ENCODE measurements at places on chromosomes 2 and 18.

DNA sequence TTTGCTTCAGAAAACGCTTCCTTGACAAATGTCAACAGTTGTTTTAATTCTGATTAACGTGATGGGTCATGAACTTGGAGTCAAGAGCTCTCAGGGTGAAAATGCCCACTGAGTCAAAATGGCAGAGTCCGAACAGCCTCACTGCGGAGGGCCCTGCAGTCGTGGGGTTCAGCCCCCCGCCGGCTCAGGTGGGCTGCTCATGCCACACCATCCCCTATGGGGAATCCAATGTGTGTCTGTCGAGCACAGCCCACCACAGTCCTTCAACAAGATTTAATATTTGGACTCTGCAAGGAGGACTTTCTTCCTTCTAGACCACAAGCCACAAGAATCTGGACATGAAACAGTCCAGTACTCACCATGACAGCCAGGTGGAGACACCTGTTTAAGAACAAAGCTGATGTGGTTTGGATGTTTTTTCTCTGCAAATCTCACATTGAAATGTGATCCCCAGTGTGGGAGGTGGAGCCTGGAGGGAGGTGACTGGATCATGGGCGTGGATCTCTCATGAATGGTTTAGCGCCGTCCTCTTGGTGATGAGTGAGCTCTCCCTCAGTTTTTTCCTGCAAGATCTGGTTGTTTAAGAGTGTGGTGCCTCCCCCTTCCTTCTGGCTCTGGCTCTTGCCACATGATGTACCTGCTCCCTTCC, 201.0 kb downstream of the NDUFA10 start:
- no peak for DNase-seq

DNA sequence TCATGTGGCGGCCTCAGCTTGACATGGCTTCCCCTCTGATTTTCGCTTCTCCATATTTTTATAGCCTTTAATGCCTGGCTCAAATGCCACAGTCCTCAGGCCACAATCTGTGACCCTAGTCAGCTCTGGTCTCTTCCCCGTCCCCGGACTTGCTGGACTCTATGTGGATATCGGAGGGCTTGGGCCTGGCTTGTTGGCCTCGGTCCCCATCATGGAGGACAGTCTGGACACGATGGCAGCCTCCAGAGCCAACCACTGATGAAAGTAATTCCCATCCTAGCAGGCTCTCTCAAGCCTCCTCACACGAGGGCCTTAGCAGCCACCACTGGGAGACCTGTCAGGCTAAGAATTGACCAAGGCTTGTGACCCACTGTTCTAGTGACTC, 61.6 kb downstream of the LPIN1 start:
- DNase-seq = no peak

GRCh38 chr2:213243189-213244044, 40.8 kb upstream of the SPAG16 start:
- no peak for DNase-seq

GRCh38 chr2:189952536-189953109, 109.9 kb downstream of the MSTN start:
- DNase-seq = no peak

DNA sequence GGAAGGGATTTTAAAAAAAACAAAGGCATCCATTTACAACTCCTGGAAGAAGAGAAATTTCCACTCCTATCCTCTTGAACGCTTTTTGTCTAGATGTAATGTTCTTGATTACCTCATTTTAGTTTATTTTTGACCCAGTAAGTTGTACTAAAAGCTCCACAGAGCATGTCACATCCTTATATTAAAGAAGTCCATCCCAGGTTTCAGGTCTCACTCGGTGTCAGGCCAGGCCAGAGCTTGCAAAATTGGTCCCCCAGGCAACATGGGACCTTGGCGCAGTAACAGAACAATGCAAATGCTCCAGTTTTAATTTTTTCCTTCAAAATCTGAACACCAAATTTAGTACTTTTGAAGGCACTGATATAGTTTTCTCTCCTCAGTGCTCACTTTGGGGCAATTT, 218.4 kb upstream of the REV1 start:
- DNase-seq = no peak

DNA sequence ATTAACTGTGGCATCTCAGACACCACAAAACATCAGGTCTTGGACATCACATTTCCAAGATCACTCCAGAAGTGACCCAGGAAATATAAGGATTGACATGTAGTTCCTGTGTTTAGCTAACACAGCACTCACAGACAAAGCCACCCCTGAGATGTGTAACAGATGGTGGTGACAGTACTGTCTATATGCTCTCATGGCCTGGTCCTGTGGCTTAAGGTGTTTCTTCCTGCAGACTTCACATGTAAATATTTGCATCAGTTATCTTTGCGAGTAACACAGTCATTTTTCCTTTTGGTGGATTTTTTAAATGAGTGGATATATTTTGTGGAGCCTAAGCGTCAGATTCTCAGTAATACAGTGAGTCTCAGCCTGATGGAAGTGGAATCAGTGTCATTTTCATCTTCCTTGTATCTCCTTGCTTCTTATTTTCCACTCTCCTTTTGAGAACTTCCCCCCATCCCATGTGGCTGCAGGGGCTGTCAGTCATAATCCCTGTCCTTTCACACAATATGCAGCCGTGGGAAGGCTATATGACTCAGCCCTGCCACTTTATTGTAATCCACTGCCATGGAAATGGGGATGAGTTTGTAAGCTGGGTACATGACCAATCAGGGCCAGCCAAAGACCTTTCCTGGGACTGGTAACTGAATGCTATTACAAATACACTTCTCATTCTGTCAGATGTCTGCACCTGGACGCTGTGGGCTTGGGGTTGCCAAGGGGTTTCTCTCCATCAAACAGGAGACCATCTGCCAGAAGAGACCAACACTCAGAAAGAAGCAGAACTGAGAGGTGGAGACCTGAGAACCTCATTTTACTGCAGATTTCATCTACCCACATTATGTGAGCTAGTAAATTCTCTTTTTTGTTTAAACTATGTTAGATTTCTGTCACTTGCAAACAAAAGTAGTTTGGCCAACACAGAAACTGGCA, 74.3 kb downstream of the ICOS start:
- no peak for DNase-seq

DNA sequence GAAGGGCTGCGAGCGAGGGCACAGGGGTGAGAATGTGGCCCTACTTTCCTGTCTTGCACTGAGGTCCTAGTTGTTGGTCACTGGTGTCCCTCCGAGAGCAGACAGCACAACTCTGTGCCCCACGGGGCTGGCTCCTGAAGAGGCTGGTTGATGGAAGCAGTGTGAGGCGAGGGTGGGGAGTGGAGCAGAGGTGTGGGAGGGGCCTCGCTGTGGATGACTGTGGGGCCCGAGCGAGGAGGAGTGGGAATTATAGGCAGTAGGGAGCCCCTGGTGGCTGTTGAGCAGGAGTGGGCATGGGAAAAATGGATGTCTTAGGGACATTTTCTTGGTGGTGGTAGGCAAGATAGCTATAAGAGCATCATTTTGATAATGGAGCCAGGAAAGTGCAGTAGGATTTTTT, 660.5 kb upstream of the HS6ST1 start:
- no peak for DNase-seq

DNA sequence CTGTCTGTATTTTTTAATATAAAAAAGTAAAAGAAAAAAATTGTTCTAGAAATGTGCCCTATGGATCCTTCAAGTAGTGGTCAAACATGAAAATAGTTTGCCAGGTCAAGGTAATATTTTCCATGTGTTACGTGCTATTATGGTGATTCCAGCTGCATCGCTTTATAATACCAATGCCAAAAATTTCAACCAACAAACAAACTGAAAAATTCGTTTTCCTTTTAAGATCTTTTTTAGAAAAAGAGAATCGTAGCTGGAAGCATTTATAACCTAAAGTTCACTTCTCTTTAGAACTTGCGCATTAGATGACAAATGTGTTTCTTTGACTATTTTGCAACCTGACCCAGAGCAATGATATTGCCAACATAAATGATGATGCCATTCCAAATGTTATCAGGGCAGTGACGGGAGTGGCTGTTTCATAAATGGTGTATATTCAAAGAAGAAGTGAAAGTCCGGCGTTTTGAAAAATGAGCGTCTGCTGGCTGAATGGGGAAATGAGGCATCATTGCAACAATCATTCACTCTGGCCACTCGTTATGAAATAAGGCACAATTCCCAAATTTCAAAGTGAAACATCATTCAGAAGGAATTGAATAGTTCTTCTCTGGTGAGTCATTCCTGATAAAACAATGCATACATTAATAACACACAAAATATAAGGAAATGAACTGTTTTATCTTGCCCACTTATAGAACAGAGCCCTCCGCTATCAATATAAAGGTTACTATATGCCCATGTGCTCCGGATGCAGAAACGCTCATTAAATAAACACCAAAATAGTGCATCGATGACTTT, 297.4 kb downstream of the TGIF1 start:
- no peak for DNase-seq

DNA sequence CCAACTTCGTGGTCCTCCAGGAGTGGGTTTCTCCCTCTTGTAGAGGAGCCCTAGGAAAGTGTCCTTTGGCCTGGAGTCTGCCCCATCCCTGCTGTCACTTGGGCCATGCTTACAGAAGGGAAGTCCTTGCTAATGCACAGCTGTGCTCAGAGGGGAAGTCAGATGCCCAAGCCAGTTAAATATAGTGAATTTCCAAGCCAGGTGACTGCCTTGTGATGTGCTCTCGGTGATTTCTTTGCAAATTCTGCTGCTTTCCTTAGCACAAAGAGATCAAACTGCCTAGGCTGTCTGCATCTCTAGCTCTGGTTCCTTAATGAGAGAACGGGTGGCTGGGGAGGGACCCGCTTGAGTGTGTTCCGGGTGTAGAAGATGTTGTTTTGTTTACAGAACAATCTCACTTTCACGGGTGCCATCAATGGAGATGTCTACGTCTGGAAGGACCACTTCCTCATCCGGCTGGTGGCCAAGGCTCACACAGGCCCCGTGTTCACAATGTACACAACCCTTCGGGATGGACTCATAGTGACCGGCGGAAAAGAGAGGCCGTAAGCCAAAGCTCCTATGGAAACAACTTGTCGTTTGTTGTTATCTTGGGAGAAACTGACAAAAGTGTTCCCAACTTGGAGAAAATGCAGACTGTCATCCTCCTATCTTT, 91.4 kb downstream of the RTN4 start:
- DNase-seq = no peak

Measured in stimulated activated CD8-positive, alpha-beta memory T cell treated with anti-CD3 and anti-CD28 coated beads, Interleukin-4, amount 100 ng/mL, for 4 hours (primary cell).